NCI-H748 treated with DMSO at 0.1 percent for 48 hours (cell line): ENCODE measurements at places on chromosomes 3 and 15.

GRCh38 chr15:53448232-53449015 is 311.0 kb downstream of the WDR72 start:
- peak; percentile 70 for DNase-seq

DNA sequence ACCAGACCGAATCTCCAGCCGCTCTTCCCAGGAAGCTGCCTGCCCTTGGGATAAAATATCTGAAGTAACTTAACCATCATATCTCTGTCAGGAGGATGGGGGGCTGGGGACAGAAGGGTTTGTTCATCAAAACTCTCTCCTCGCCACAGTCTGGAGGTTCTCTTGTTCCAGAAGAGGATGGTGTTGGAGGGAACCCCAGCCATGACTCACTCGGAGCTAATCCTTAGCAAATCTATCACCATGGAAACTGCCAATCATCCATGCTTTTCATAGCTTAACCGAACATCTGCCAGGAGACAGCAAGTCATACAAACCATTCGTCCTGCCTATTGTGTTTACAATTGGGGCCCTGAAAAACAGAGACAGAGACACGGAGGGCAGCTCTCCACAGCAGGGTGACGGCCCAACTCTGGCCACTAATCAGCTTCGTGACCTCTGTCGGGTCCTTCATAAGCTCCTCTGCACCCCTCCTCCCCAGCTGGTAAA is 73.8 kb upstream of the HEG1 start:
- peak; percentile 5 for DNase-seq

GRCh38 chr3:59254433-59254832 is 204.6 kb upstream of the CFAP20DC start:
- DNase-seq: no peak

GRCh38 chr15:39616731-39617455 is 36.0 kb downstream of the THBS1 start:
- DNase-seq: no peak

DNA sequence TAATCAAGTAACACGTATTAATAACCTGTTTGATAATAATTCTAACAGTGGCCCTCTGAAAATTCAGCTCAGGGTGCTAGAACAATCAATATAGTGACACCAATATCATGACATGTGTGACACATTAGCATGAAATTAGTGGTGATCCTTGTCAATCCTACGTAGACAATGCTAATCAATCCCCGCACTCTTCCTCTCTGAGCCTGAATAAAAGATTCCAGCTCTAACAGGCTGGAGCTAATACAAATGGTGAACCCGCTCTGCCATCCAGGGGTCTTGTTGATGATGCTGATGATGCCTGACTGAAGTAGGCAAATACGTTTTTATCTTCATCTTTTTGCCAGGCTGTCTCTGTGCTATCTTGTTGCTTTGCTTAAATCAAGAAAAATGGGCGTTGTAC is 462.5 kb downstream of the MAGI1 start:
- DNase-seq: no peak

GRCh38 chr3:194001-194400 is 2.6 kb upstream of the CHL1 start:
- no peak for DNase-seq

- no peak for DNase-seq
These were observed 983.6 kb upstream of the NR2F2 start for GRCh38 chr15:95346721-95347475.

DNA sequence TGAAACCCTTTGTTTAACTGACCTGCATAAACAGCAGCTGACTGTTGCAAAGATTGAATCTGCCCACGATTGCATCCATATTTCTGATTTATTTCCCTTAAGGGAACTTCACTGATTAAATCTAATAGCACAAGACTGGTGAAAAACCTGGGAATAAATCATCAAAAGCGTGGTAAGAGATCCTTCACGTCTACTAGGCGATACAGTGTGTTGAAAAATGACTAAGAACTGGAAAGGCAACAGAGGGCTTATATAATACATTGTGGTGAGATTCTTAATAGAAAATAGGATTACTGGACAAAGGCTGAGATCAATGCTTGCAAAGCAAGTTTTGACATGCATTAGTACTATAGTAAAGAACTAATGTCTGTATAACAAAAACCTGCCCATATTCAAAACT is 49.0 kb downstream of the POLQ start:
- DNase-seq: no peak

DNA sequence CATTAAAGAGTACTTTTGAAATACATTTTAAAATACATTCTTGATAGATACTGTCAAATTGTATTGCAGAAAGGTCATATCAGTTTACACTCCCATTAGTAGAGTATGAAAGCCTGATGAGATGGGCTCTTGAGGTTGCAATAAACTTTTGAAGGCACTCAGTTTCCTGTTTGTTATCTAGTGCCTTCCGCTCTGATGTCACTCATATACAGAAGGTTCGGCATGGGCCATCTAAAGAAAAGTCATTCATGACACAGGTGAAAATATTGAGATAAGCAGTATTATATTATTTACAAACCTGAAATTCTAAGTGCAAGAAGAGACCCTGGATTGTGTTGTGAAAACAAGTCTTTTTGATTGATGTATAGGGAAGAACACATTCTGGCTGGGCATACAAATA is 36.5 kb upstream of the DENND4A start:
- DNase-seq: no peak

GRCh38 chr3:33575311-33575710 is 135.1 kb upstream of the UBP1 start:
- no peak for DNase-seq

DNA sequence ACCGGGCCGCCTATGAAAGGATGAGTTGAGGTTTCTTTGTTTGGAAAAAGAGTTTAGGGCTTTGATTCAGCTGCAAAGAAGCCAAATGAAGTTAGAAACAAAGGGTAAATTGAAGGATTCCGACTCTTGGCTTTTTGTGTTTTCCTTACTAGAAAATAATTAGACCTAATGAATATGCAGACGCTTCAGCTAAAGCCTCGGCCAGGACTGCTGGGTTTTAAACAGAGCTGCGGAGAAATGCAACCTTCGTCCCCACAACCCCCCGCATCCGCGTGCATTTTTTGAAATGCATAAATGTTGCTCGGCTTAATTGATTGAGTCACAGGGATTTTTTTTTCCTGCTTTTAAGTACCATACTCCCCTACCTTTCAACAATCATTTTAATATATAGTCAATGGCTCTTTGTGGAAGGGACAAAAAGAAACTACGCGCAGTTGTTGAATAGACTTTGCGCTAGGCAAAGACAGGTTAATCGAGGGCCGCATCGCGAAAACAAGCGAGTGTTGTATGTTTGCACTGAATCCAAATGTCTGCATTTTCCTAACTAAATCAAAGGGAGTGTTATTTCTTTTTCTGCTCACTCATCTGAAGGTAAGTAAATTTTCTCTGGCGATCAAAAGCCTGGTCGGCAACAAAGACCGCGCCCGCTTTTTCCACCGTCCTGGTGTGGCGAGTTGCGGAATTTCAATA is 1.3 kb upstream of the ZIC4 start:
- no peak for DNase-seq

GRCh38 chr3:141485641-141486495 is 959 bp upstream of the RASA2 start:
- DNase-seq: no peak

- DNase-seq: no peak
These were observed 24.3 kb upstream of the PLXNA1 start for GRCh38 chr3:126958638-126959085.

DNA sequence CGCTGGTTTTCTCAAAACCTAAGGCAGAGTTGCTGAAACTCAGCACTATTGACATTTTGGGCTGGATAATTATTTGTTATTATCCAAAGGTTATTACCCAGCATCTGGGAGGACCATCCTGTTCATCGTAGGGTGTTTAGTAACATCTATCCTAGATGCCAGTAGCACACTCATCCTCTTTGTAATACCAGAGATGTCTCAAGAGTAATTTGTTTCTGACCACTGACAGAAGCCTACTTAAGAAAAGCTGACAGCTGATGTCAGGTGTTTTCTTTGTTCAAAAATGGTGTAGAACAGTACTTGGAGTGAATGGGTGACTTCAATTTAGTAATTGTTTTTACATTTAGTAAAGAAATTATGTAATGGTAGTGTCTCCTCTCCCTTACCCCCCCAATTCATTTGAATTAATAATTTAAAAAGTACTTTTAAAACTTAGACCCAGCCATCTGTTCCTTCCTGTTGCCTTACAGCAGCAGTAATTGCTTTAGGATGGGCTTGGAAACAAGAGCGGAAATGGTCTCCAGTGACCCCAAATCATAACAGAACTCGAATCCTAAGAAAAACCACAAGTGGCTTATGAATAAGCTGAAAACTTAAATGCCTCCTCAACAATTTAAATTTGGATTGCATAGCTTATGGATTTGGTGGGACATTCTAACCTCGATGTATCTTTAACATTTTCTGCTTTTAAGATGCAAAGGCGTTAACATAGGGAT is 105.4 kb downstream of the PTPRG start:
- DNase-seq: peak; percentile 36

GRCh38 chr15:74158855-74159650 is 14.5 kb upstream of the ISLR start:
- no peak for DNase-seq

- DNase-seq: no peak
These were observed 1762.5 kb downstream of the SI start for GRCh38 chr3:163315786-163316185.

GRCh38 chr15:58453931-58454793 is 22.4 kb downstream of the LIPC start:
- DNase-seq: no peak

- DNase-seq: no peak
These were observed 234.9 kb downstream of the OPA1 start for GRCh38 chr3:193827871-193828270.

GRCh38 chr15:71548401-71548807 is 261.9 kb upstream of the NR2E3 start:
- DNase-seq: no peak

GRCh38 chr3:150599611-150600297 is 3.4 kb upstream of the SELENOT start:
- DNase-seq: no peak

DNA sequence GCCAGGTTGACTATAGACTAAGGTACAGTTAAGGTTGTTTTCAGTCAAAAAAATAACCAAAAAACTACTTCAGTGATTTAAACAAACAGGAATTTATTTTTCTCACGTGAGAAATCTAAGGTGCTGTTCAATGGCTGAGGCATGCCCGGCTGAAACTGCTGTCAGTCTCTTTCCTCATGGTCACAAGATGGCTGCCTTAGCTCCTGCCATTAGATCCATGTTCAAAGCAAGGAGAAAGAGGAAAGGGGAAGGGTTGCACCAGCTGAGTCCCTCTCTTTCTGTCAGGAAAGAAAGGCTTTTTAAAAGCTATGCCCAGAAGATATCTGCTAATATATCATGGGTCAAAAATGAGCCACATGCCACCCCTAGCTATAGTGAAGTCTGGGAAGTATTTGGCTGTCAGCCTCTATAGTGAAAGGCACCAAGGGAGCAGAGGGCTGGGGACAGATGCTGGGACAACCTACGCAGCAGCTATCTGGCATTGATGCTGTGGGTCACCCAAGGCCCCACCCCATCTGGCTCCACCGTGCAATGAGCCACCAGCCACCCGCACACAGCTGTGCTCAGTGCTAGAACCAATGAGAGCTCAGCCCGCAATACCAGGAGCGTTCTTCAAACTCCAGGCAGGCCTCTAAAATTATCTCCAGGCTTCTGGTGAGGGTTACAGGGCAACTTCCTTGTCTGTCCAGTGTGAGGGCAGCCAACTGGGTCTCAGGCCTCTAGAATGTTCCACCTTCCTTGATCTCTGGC is 64.7 kb upstream of the GATA2 start:
- no peak for DNase-seq

DNA sequence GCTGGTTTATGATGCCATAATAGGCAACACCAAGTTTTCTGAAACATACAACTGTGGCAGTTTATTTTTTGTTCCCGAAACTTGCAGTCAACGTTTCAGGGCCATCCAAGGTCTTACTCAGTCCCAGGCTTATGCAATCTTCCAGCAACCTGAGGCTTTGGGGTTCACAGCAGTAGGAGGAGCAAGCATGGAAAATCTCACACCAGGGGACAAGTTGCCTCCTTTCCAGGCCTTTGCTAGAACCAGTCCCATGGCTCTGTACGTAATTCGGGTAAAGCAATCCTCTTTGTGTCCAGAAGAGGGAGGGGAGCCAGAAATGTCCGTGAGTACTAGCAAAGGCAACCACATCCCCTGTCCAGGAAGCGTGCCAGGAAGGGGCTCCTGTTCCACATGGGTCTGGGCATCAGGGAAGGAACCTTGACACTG is 4.7 kb upstream of the FAM240A start:
- DNase-seq: no peak

DNA sequence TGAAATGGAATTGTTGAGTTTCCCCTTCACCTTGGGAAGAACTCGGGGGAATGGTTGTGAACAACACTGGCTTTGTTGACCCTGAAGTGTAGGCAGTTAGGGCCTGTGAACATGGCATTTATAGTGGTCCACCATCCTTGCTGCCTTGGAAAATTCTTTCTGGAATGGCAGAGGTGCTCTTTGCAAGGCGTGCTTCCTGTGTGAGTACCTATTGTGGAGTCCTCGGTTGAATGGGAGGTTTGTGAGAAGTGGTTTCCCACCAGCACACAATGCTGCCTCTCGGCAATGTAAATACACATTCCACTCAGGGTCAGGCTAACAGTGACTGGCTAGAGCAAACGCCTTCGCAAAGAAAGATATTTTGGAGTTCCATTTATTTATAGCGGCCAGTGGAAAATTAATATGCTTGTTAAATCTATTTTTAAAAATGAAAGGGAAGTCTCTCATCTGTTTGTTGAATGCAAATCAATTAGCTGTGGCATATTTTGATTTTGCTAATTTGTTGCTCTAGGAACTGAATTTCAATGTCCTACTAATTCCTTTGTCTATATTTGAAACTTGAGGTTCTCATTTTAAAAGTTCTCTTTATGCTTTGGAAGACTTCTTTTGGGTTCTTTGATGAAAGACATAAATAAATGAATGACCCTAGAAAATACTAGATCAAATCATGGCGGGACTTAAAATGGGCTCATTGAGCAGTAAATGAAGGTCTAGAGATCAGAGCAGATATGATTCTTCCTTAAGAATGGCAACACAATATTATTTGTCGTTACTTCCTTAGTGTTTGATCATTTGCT is 59.5 kb downstream of the FNDC3B start:
- peak; percentile 43 for DNase-seq

DNA sequence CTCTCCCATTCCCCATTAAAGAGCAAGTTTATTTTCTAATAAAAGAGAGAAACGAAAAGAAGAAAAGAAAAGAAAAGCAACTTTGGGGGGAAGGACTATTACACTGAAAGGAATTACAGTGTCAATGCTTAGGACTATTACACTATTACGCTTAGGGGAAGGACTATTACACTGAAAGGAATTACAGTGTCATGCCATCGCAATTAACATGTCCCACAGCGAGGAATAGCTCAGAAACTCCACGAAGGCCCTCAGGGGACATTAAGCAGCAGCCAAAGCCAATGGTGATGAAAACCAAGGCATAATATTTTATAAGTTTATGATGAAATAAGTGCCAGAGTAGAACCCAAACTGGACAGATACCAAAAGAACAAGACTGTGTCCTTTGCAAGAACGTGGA is 22.1 kb upstream of the DET1 start:
- DNase-seq: no peak

- DNase-seq: no peak
These were observed 28.2 kb upstream of the CCDC50 start for GRCh38 chr3:191301017-191301416.

- DNase-seq: no peak
These were observed 132.3 kb upstream of the PTPRG start for GRCh38 chr3:61429106-61429505.

GRCh38 chr15:101063212-101063611 is 144.1 kb downstream of the LRRK1 start:
- DNase-seq: no peak
